ENCODE measurements at places on chromosomes 11 and 22. TPM values are rescaled to one million over a fixed set of nuclear protein-coding genes. Genes with fewer than 3 reads are reported as not detected.

The CRYAB gene
- not detected for total RNA-seq

The OR4S2 gene
- not detected for total RNA-seq

The GAS2 gene
- 2.8 TPM for total RNA-seq

The MIAT gene
- 0.45 TPM for total RNA-seq

The P4HA3 gene
- total RNA-seq: 0.22 TPM

The C11orf86 gene
- not detected for total RNA-seq

The KCNA4 gene
- not detected for total RNA-seq
